Astrocyte of the cerebellum (primary cell): ENCODE measurements at places on chromosomes 5 and 9.

DNA sequence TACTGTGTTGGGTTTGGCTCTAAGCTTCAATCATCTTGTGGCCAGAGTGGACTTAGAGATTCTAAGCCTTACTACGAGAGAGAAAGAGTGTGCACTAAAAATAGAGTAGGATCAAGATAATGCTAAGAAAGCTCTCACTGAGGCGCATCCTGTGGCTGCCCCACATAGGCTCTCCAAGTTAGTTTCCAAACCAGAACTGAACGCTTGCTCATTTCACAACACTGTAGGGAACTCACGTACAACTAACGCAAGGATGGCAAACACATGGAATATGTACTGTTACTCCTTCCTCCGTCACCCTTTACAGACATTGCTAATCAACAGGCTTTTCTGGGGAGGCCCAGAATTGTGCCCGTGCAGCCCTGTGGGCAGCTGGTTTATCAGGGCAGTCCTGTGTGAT is 90.9 kb downstream of the EQTN start:
- DNase-seq: no peak

GRCh38 chr5:168611165-168611564 is 32.0 kb upstream of the PANK3 start:
- no peak for DNase-seq

- no peak for DNase-seq
Measured at GRCh38 chr5:45795458-45795857, 99.3 kb upstream of the HCN1 start.

- DNase-seq: no peak
Measured at GRCh38 chr5:175921061-175921730, 46.9 kb downstream of the THOC3 start.

GRCh38 chr9:130159915-130160670 is 12.1 kb upstream of the NCS1 start:
- no peak for DNase-seq

DNA sequence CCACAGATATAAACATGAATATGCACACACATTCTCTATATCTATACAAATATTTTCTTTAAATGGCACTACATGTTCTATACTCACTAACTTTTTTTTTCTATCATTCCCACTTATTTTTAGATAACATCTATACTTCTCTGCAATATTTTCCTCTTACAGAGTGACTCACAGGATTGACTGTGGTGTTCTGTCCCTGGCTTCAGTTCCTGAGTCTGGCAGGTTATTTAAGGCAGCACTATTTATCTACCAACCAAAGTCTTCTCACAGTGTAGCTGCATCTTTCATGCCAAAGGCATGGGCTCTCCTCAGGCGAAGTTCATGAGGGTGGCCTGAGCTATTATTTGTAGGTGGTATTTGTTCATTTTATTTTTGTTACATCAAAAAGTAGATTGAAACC is 409.0 kb downstream of the PRR16 start:
- DNase-seq: no peak

DNA sequence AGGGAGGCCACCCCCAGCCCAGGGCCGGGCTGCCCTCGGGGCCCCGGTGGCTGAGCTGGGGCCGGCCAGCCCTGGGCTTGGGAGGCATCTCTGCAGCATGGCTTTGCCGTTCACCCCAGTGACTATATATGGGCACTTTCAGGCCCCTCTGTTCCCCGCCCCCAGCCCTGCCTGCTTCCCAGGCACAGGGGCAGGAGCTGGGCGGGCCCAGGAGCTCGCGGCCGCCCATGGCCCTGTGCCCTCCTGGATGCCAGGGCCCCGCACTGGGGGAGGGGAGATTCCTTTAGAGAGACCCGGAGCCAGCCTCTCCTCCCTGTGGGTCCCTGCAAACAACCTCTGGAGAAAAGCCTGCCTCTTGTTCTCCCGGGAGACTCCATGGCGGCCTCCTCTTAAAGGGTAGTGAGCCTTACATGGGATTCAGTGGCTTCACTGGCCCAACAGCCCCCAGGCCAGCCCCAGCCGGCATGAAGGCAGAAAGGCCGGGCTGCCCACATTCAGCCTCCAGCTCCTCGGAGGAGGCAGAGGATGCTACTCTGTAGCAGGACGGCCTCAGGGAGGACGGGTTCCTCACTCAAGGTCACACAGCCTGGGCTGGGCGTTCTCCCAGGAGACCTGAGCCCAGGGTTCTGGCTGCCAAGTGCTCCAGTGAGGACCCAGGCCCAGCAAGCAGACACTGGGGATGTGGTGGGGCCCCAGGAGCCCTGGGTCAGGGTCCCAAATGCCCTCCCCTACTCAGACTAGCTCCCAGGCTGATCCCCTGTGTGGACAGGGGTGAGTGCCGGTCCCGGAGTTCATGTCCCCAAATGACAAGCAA is 4.1 kb downstream of the NACC2 start:
- no peak for DNase-seq

- DNase-seq: peak; percentile 35
Measured at GRCh38 chr5:17727098-17727497, 92.8 kb downstream of the TAF11L14 start.

GRCh38 chr5:113344973-113345940 is 89.5 kb downstream of the TSSK1B start:
- DNase-seq: peak; percentile 95

DNA sequence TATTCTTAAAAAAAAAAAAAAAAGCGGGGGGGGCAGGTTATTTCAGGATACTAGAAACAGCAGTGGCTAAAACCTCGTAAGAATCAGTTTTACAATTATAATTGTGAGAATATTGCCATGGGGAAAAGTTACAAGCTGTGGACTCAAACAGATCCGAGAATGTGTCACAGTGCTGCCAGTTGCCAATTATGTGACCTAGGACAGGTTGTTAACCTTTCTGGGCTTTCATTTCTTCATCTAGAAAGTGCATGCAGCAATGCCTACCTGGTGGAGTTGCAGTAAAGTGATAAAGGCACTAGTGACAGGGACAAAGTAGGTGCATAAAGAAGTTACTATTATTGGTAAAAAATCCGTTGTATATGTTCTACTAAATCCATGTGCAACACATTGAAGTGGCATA is 75.8 kb downstream of the CDH6 start:
- DNase-seq: no peak

GRCh38 chr5:5650242-5650641 is 227.8 kb downstream of the ICE1 start:
- DNase-seq: no peak

DNA sequence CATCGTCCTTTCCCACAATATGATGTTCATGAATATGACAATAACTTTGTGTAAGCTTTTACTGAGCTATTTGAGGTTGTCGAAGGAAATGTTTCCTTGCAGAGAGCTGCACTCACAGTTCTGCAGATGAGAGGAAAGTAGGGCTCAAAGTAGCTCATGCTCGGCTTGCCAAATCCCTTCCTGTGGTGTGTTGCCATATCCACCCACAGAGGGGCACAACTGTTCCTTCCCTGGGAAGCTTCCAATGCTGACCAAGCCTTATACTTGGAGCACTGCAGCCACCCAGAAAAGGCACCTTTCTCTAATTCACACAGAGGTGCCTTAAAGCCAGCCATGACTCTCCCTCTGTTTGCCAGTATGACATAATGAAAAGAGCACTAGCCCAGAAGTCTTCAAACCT is 390.3 kb downstream of the CAAP1 start:
- no peak for DNase-seq

GRCh38 chr5:120017513-120017912 is 388.2 kb downstream of the FAM170A start:
- peak; percentile 4 for DNase-seq

- DNase-seq: no peak
Measured at GRCh38 chr9:136045595-136046553, 49.2 kb downstream of the NACC2 start.

DNA sequence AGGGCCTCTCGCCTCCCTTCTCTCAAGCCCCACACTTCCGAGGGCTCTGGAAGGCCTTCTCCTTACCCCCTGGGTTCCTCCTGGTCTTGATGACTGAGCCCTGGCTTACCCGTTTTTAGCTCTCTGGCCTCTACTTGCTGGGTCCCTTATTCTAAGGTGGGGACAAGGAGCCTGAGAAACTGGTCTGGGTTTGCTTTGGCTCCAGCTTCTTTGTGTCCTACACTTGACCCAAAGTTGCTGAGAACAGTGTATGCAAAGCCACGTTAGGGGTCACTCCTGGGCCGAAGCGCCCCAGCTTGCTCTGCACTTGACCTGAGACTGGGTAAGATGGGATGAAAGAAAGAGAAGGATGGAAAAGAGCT is 788 bp downstream of the ZNF346 start:
- DNase-seq: no peak

- no peak for DNase-seq
Measured at GRCh38 chr5:14076561-14076960, 66.6 kb upstream of the TRIO start.

- no peak for DNase-seq
Measured at GRCh38 chr5:152309926-152310450, 95.1 kb downstream of the NMUR2 start.

- peak; percentile 19 for DNase-seq
Measured at GRCh38 chr5:98638701-98639100, 134.8 kb upstream of the RGMB start.

GRCh38 chr9:115649991-115650472 is 503.6 kb upstream of the PAPPA start:
- DNase-seq: peak; percentile 41

DNA sequence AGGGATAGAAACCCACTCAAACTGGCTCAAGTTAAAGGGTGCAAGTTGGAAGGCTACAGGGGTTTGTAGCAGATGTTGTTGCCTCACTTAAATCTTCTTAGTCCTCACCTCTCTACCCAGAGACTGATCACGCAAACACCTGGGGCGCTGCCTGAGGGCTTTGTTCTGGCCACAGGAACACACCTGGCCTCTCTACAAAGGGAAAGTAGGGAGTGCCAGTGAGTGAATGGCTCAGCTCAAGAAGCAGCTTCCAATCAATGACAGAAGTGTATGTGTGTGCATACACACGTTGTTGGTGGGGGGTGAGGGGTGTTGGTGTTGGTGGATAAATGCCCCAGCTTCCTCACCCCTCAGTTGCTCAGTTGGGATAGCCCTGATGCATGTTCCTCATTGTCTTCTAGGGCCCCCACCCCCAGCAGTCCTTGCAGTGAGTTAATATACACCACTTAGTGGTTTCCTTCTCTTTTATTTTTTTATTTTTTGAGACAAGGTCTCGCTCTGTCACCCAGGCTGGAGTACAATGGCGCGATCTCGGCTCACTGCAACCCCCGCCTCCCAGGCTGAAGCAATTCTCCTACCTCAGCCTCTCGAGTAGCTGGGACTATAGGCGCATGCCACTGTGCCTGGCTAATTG is 30.6 kb upstream of the CTNNA1 start:
- no peak for DNase-seq

DNA sequence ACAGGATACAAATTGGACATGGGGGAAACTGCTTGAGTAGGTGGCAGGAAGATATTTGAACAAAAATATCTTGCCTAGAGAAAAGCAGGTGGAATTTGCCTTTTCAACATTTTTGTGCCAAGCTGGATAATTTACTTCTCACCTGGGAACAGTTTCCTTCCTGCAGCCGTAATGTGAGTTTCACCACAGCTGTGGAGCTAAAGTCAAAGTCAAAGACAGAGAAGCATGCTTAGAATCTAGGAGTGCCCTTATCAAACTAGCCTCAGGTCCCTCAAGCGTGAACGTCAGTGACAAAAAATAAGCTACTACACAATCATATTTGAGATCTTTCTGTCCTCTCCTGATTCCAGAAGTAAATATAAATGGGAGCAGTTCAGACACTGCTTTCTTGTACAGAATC is 588.9 kb downstream of the MAT2B start:
- no peak for DNase-seq

DNA sequence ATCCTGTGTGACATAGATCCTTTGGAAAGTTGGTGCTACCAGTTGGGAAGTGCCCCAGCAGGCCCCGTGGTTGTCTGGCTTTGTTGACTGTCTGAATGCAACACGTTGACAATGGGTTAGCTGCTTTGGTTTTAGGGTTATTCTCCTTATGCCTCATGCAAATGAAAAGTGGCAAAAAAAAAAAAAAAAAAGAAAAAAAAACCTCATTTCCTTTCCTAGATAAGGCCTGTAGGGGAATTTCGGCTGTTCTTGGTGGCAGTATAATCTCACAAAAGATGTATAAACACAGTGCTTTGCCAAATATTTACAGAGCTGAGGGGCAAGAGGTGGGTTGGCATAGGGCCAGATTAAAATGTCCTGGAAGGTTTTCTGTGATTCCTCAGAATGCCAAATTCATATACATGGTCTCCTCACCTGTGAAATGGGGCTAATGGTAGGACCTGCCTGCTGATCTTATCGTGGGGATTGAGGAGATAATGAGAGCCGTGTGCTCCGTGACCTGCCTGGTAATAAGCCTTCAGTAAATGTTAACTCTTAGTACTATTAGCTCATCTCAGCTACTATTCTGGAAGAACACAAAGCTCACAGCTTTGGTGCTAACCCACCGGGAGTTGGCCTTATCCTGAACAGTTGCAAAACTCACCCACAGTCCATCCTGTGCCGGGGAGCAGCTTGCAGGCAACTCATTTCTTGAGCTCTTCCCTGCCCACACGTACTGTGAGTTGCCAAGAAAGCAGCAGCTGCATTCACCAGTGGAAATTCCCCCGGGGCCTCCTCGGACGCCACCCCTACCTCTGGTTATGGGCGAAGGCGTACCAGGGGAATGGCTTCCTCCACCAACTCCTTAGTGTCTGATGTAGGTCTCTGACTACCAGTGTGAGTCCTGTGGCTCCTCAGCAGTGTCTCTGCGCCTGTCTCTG is 220.3 kb downstream of the NR3C1 start:
- no peak for DNase-seq

DNA sequence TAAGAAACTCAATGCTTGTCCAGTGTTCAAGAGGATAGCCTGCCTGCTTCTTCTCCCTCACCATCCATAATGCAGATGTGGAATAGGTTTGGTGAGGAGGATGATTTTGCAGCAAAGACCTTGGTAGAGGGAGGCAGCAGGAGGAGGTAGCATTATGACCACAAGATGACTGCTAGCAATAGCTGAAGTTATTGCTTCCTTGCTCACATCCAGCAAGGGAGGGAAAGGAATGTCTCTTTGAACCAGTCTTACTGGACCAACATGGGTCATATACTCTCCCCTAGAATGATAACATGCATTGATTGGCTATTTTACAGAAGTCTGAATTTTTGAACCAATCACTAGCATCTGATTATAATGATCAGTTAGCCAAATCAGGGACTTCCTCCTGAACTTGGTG is 607.6 kb downstream of the EBF1 start:
- DNase-seq: no peak

DNA sequence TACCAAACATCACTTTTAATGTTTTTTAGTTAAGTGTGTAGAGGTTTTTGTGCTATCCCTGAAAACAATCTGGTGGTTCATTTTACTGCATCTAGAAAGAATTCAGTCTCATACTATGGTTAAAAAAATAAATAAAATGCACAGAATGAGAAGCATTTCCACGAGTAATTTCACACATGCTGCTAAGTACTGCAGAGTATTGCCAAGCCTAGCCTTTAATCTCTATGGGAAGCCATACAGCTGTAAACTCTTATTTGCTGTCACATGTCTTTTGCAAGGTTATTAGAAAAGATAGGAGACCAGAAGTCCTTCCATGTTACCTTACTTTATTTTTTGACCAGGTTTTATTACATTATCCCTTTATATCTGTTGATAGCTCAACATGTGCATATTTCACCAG is 37.6 kb upstream of the MAN2A1 start:
- peak; percentile 3 for DNase-seq
